ENCODE measurements at places on chromosomes 16 and 17.

DNA sequence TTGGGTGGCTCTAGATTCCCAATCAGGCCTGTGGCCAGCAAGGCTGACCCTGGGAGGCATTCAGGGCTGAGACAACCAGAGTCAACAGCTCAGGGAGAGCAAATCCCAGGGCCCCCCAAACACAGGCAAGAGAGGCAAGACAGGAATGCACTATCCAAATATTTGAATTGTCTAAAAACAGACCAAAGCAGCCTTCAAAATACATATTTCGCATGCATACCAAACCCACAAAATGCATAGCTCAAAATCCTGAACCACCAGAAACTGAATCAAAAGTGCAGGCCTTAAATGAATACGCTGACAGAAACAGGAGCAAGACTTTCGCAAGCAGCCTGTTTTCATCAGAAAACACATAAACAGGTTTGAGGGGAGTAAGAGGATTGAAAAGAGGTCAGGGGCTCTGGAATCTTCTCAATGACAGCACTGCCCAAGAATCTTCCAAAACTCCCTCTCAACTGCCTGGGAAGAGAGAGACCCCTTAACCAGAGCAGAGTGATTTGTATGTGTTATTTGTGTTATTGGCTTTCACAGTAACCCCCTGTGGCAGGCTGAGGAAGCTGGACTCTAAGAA is 213.6 kb upstream of the CDH5 start:
- DNase-seq: peak; percentile 75

DNA sequence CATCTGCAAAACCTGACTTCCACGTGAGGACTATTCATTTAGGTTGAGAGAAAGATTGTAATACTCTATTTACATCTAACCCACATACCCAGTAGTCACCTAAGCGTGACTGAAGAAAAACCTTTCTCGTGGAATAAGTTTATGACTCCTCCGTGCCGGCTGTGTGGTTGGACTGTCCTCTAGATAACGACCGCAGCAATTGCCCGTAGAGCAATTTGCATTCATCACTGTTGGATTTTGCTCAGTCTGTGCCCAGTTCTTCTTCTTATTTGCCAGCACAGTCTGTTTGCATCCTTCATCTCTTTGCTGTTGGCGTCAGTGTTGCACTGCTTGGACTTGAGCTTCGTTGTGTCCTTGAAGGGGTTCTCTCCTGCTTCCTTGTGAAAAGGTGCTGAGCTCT is 131.3 kb downstream of the CYB561 start:
- DNase-seq: no peak

DNA sequence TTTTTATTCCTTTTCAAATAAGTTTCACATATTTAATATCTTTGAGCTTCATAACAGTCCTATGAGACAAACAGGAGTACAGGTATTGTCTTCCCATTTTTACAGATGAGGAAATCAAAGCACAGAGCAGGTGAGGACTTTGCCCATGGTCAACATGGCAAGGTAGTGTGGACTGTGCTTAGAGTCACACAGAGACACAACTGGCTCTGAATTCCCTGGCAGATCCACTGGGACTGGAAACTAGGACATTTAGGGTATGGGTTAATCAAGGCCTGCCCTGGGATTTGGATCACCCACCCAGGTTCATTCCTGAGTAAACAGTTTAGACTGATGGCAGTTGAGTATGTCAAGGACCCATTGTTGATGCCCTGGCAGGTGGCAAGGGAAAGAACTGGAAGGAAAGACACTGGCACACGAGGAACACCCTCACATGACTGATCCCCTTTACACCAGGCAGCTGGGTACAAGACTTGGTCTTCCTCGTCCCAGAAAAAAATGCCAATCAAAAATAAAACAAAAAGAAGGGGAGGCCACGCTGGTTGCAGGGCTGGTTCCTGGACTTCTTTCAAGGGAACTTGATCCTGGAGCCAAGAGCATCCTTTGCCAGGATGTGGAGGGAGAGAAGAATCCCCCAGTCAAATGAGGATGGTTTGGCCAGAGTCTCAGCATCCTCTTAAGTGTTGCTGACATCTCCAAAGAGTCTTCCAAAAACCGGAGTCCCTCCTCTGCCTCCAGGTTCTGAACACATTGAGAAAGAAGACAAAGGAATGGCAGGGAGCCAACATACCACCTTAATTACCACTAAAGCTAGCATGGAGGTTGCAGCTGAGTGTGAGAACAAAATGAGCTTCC is 34.9 kb downstream of the CHD9 start:
- DNase-seq: peak; percentile 57

DNA sequence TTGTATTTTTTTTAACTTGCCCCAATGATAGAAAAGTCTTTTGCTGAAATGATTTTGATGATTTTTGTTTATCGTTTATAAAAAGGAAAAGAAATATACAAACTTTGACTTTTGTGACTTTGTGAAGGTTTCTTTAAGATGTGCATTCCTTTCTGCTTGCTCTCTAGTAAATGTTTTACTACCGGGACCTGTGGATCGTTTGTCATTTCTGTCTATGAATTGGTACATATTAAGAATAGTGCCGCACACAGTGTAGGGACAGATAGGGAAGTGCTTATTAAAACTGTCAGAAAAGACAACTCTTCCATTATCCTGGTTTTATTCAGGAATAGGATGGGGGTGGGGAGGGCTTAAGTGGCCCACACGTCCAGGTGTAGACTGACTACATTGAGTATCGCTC is 8.1 kb upstream of the PSMC5 start:
- DNase-seq: no peak

DNA sequence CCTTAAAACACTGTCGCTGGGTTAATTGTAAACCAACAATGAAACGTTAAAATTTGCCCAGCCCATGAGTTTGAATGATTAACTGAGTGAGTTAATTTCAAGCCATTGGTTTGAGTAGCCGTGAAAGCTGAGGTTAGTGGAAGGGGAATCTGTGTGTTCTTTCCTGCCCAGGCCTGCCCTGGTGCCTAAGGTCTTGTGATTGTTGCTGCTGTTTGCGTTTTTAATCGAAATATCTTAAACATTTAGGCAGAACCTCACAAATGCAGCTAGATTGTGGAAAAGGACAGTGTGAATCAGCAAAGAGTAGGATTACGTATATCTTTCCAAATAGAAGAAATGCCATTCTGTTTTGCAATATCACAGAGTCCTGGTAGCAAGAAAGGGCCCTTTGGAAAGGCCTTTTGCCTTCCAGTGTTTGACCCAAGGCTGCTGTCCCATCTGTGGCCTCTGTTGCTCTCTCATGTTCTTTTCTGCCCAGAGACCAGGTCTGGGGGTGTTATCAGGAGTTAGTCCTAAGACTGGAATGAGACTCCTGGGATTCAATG is 113.8 kb downstream of the MSI2 start:
- DNase-seq: peak; percentile 81

DNA sequence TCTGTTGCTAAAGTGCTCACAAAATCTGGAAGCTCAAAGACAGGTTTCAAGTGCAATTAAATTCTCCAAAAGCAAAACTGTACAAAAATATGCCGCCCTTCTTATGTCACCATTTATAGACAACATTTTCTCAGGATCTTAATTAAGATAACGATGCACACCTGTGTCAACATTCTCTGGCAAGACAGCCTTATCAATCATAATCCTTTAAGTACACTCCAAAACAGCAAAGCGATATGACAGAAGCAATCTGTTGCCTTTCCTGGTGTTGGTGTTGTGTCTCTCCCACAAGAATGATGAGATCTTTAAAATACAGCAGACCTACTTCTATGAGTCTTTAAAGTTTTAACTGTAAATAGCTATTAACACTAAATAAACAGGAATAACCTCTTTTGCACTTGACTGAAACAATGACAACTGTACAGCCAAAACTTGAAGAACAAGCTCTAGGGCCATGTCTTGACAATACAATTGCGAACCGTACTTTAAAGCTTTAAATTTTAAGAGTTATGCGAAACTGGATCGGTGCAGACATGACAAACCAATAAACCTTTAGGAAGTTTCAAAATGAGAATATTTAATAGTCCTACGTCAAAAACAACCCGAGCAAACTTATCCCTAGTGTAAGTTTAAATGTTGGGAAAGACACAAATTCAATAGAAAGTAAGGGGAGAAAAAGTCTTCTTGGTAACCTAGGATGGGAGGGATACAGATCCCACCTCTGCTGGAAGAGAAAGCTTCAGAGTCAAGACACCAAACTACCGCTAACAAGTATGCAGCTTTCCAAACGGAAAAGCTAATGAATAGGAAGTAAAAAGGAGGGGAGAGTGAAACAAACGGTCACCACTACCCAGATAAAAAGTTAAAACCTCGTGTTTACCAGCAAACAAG is 3.3 kb upstream of the IRX5 start:
- DNase-seq: no peak

- DNase-seq: no peak
Measured at GRCh38 chr16:83819361-83819760, 11.6 kb downstream of the HSBP1 start.
